Inflammatory macrophage treated with lipopolysaccharide for 1 hour (primary cell): ENCODE measurements at places on chromosomes 12 and 14.
A peak's percentile ranks its signal among the peaks of the same experiment; 100 is the strongest.

- no peak for DNase-seq
Measured at GRCh38 chr14:88562532-88562830, 356 bp upstream of the ZC3H14 start.

- peak; percentile 12 for DNase-seq
Measured at GRCh38 chr14:57533214-57533613, 39.6 kb upstream of the CCDC198 start.

GRCh38 chr14:44339231-44339630, 167.9 kb downstream of the FSCB start:
- no peak for DNase-seq

DNA sequence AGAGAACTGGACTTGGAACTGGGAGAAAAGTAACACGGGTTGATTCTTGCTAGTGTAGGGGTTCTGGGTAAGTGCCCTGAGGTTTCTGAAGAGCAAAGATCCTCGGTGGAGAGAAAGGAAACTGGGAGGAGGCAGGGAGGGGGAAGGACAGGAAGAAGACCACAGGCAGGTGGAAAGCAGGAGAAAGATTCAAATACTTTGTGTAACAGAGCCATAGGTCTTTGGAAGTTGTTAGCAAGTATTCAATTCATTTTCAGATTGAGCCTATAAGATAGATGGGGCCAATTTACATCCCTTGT, 1.3 kb downstream of the PNP start:
- DNase-seq = no peak

GRCh38 chr14:69135133-69135532, 17.8 kb downstream of the DCAF5 start:
- DNase-seq = no peak

GRCh38 chr12:132623072-132623869, 4.7 kb downstream of the P2RX2 start:
- DNase-seq = no peak
